ENCODE measurements at places on chromosomes 2 and 18.

GRCh38 chr2:186637497-186637800, 47.6 kb downstream of the ITGAV start:
- no peak for DNase-seq

DNA sequence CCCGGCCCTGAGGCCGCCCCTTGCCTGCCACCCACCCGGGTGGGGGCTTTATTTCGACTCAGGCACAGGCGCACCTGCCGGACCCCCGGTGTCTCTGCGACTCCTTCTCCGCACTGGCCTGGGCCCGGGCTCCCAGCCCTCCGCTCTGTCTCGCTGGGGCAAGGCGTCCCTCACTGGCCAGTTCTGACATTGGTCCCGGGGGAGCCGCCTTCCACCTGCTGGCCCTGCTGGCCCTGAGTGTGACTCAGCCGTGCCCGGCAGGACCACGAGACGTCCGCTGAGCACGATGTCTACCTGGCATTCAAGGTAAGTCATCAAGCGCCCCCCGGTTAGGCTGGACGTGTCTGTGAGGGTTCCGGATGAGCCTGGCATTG, 131.5 kb upstream of the CTDP1 start:
- DNase-seq = no peak

- no peak for DNase-seq
These were observed 96.6 kb downstream of the NEDD4L start for GRCh38 chr18:58140387-58141325.

- no peak for DNase-seq
These were observed 35.2 kb downstream of the METTL4 start for GRCh38 chr18:2536063-2536462.

DNA sequence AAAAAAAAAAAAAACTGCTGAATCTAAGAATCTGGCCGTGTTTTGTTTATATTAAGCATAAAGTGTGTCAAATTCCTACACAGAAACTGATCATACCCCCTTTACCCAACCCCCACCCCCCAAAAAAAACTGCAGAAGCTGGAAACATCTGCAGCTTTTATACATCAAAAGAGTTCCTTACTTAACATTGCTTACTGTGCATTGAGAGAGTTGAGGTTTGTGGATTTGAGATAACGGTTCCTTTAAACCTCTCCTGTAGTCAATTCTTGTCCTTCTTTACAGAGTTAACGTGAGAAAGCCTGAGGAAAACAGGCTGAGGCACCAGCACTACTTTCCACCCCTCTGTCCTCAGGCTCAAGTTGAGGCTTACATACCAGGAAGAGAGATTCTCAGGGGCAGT, 34.5 kb downstream of the FRZB start:
- no peak for DNase-seq

Measured in GM04503 (cell line).